ENCODE measurements at places on chromosomes 5 and 9. TPM values are rescaled to one million over a fixed set of nuclear protein-coding genes. Genes with fewer than 3 reads are reported as not detected.

- H3K27me3 ChIP-seq = no peaks in the 10 kb centered on the region
- no peak for DNase-seq
- peaks cover 79% of the 10 kb centered on the region for H3K36me3 ChIP-seq
- peak overlapping the region; percentile 76 for H3K27ac ChIP-seq
Observed at GRCh38 chr9:137723783-137724445, 105.1 kb downstream of the EHMT1 start.

- H3K4me3 ChIP-seq = no peak overlapping the region
- no peaks in the 10 kb centered on the region for H3K4me1 ChIP-seq
- H3K27me3 ChIP-seq = peaks cover 39% of the 10 kb centered on the region
Observed at GRCh38 chr5:107680099-107680498, 9.4 kb upstream of the EFNA5 start.

GRCh38 chr5:159817262-159818029 is 98.8 kb upstream of the ADRA1B start:
- peaks cover 2% of the 10 kb centered on the region for H3K4me1 ChIP-seq
- no peak overlapping the region for H3K4me3 ChIP-seq
- DNase-seq = no peak

DNA sequence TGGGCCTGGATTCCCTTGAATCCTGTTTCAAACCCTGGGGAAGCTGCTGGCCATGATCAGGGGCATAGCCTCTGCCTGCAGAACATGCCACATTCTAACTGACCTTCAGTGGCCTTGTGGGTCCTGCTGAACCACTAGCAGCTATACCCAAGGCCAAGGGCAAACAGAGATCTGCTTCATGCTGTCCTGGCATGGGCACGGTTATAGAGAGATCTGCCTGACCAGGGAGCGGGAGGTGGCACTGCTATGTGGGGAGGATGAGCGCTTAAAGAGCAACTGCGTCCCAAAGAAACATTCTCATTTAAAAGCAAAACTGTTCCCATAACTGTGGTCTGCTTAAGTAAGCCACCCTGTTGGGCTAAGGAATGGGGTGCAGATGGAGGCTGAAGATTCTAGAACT is 36.5 kb upstream of the SYNPO start:
- no peak overlapping the region for H3K4me3 ChIP-seq
- H3K27me3 ChIP-seq = no peaks in the 10 kb centered on the region
- DNase-seq = no peak

GRCh38 chr5:16459451-16459850 is 6.1 kb downstream of the ZNF622 start:
- H3K36me3 ChIP-seq = peaks cover 44% of the 10 kb centered on the region
- H3K27ac ChIP-seq = no peak overlapping the region
- peaks cover 74% of the 10 kb centered on the region for H3K4me1 ChIP-seq

DNA sequence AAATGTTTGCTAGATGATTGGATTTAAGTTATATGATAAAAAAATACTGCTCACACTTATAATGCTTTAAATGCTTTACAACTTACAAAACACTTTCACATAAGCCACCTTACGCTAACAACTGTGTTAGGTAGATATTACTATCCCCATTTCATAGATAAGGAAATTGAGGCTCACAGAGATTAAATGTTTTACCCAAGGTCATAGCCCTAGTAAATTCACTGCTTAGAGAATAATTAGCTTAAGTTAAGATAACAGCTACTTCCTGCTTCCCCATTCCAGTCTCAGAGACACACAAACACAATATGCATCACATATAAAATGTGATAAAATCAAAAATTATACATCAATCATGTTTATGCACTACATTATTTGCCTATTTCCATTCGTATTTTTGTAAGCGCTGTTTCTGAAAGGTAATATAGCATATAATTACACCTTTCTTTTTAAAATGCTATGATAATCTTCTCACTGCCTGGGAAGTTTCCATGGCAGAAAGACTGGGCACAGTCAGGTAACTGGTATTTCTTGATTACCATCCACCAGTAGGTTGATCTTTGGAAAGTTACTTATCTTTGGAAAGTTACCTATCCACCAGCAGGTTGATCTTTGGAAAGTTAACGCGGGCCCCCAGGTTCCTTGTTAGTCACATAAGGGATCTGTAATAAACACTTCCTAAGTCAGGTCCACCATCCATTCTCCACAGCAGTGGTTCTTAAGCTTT is 101.1 kb downstream of the NFIB start:
- H3K27ac ChIP-seq = no peak overlapping the region
- no peaks in the 10 kb centered on the region for H3K4me1 ChIP-seq
- no peak for DNase-seq
- peaks cover 22% of the 10 kb centered on the region for H3K27me3 ChIP-seq
- no peak overlapping the region for H3K4me3 ChIP-seq

DNA sequence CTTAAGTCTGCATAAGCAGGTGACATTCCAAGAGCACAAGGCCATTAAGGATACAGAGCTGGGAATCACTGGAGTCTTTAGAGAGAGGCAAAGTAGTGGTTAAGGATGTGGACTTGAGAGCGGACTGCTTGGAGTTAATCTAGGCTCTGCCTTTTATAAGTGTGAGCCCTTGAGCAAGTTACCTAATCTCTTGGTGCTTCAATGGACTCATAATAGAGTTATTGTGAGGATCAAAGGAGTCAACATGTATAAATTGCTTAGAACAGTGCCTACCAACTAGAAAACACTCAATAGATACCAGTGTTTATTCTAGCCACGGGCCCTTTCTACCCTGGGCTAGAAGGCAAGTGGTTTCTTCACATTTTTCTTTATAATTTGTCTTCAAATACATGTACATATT is 819.4 kb downstream of the NR2F1-AS1 start:
- no peak for DNase-seq
- no peaks in the 10 kb centered on the region for H3K4me1 ChIP-seq
- no peaks in the 10 kb centered on the region for H3K36me3 ChIP-seq
- H3K27me3 ChIP-seq = no peaks in the 10 kb centered on the region
- no peak overlapping the region for H3K4me3 ChIP-seq

DNA sequence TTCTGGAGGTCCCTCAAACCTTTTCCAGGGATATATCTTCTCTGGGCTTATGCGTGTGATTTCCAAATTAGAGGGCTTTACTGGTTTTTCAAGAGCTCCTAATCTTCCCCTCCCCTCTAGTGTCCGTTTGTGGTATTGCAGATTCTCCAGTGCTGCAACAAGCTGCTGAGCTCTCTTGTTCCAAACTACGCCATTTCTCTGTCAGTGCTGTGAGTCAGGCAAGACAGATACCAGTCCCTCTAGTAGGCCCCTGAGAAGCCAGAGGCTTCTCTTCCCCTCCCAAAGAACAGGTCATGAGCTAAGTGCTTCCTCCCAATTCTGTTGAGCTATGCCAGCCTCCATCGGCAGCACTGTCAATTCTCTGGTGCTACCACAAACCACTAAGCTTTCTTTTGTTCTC is 149.5 kb downstream of the FANCC start:
- DNase-seq = peak; percentile 34
- H3K27me3 ChIP-seq = no peaks in the 10 kb centered on the region
- H3K36me3 ChIP-seq = peaks cover 44% of the 10 kb centered on the region
- H3K4me3 ChIP-seq = no peak overlapping the region
- no peak overlapping the region for H3K27ac ChIP-seq

- no peaks in the 10 kb centered on the region for H3K36me3 ChIP-seq
- no peak overlapping the region for H3K27ac ChIP-seq
- DNase-seq = no peak
- no peak overlapping the region for H3K4me3 ChIP-seq
- H3K27me3 ChIP-seq = peaks cover 19% of the 10 kb centered on the region
Observed at GRCh38 chr5:53503562-53504218, 23.3 kb downstream of the FST start.

DNA sequence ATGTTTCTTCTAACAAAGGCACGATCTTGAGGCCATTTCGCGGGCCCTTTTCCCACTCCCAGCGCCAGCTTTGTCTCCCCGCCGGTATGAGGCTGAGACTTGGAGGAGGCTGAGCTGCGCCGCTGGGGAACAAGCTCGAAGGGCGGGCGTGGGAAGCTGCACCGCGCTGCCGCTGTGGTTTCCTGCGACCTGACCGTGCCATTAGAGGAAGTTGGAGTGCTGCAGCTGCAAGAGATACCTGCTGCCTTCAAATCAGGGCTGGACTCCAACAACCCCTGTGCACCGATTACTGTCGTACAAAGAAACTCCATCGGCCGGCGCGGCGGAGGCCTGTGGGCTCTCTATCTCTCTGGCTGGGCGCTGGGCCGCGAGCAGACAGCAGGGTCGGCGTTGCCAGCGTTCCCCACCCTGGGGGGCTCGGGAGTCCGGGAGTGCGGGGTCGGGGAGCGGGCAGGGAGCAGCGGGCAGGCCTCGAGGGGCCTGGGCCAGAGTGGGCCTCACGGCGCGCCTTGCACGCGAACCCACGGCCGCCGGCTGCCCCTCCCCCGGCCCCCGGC is 1.3 kb upstream of the ERBIN start:
- peak overlapping the region; percentile 74 for H3K4me3 ChIP-seq
- H3K36me3 ChIP-seq = peaks cover 8% of the 10 kb centered on the region

DNA sequence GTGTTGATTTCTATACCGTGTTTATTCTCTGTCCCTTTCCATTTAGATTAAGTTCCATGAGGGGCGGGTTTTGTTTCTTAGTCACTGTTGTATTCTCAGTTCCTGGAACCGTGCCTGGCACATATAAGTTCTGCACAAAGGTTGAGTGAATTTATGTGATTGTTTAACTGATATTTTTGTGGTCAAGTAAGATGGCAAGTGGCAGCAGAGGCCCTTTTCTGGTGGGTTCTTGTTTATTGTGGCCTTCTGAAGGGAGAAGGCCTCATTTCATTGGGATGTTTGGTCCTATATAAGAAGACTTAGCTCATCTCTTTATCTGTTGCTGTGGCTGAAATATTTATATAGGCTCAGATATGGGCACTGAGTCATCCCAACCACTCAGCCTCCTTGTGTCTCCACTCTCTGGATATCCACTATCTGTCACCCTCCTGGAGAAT is 262.5 kb downstream of the PSAT1 start:
- no peak for DNase-seq
- H3K27me3 ChIP-seq = peaks cover 15% of the 10 kb centered on the region
- H3K36me3 ChIP-seq = no peaks in the 10 kb centered on the region
- H3K4me1 ChIP-seq = no peaks in the 10 kb centered on the region

Gene TMEM174
- total RNA-seq = not detected

Gene SOHLH1
- total RNA-seq = not detected

Gene SPATA31D4
- not detected for total RNA-seq

Gene CAMK4
- 68.0 TPM for total RNA-seq

Gene SHC3
- not detected for total RNA-seq
